Type B pancreatic cell (in vitro differentiated cells): ENCODE measurements at places on chromosomes 1 and 21. TPM values are rescaled to one million over a fixed set of nuclear protein-coding genes. Genes with fewer than 3 reads are reported as not detected.

DNA sequence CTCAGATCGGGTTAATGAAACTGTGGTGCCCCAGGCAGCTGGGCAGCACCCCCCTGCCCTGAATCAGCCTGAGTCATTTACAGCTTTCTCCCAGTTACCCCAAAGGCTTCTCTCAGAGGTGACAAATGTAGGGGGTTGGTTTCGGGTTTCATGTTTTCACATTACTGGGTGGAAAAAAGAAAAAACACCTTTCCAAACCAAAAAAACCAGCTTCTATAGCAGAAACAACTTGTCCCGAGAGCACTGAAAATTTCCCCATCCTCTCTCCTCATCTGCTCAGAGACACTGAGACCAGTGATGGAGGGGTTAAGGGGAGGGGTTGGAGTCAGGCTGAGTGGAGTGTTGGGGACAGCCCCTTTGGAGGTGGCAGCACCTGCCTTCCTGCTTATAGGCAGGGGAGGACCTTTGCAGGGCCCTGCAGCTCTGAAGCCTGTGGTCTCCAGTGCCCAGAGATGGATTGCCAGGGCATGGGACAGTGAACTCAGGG is 15.6 kb downstream of the UTP11 start:
- no peak overlapping the region for H3K4me3 ChIP-seq
- no peaks in the 10 kb centered on the region for H3K27me3 ChIP-seq
- peaks cover 23% of the 10 kb centered on the region for H3K4me1 ChIP-seq

TNFRSF25 gene
- total RNA-seq, result 27.0 and 29.4 TPM in 2 replicates

AGTRAP gene
- 38.0 and 38.6 TPM in 2 replicates for total RNA-seq

- H3K4me1 ChIP-seq, result peaks cover 17% of the 10 kb centered on the region
- no peaks in the 10 kb centered on the region for H3K27me3 ChIP-seq
- no peak overlapping the region for H3K4me3 ChIP-seq
- no peaks in the 10 kb centered on the region for H3K36me3 ChIP-seq
- no peak overlapping the region for H3K27ac ChIP-seq
Measured at GRCh38 chr1:89068291-89068690, 3.3 kb upstream of the GBP1 start.

- H3K4me1 ChIP-seq, result peaks cover 7% of the 10 kb centered on the region
- no peak overlapping the region for H3K27ac ChIP-seq
- DNase-seq, result no peak
Measured at GRCh38 chr1:167141963-167142362, 48.1 kb downstream of the STYXL2 start.

DNA sequence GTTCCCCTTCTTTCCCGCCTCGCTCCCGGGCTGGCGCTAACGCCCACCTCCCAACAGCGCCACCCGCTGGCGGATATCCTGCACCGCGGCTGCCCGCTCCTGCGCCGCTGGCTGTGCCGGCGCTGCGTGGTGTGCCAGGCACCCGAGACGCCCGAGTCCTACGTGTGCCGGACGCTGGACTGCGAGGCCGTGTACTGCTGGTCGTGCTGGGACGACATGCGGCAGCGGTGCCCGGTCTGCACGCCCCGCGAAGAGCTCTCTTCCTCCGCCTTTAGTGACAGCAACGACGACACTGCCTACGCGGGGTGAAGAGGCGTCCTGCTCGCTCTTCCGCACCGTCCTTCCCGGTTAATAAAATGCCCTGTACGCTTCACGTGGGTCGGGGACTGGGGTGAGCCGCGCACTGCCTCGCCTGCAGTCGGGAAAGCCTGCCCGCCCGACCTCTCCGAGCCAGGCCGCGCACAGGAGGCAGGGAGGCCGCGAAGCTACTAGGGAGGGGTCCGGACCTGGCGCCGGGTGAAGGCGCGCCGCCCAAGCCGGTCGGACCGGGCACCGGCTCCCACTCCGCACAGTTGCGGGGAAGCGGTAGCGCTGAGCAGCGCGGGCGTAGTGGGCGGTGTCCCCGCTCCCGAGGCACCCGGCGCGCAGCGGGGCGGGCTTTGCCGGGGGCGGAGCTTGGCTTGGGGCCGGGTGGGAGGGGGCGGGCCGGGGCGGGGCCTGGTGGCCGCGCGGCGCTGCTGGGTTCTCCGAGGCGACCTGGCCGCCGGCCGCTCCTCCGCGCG is at the start of gene ADAM15:
Gene ADAM15, plus strand, starts transcription at position 757 of the 782 bp plus-strand sequence. CDS start 71 bp downstream, outside the sequence.
- H3K4me1 ChIP-seq, result peaks cover 23% of the 10 kb centered on the region
- no peaks in the 10 kb centered on the region for H3K36me3 ChIP-seq
- H3K27me3 ChIP-seq, result no peaks in the 10 kb centered on the region

VSIG8 gene
- total RNA-seq, result not detected in 2 replicates

GRCh38 chr1:110783292-110783918 is 89.5 kb upstream of the CD53 start:
- no peaks in the 10 kb centered on the region for H3K36me3 ChIP-seq
- no peak overlapping the region for H3K27ac ChIP-seq
- no peak for DNase-seq
- H3K4me3 ChIP-seq, result no peak overlapping the region
- H3K27me3 ChIP-seq, result peaks cover 38% of the 10 kb centered on the region
- H3K4me1 ChIP-seq, result peaks cover 4% of the 10 kb centered on the region

CA14 gene
- total RNA-seq, result 0.43 and 42.9 TPM in 2 replicates

DNA sequence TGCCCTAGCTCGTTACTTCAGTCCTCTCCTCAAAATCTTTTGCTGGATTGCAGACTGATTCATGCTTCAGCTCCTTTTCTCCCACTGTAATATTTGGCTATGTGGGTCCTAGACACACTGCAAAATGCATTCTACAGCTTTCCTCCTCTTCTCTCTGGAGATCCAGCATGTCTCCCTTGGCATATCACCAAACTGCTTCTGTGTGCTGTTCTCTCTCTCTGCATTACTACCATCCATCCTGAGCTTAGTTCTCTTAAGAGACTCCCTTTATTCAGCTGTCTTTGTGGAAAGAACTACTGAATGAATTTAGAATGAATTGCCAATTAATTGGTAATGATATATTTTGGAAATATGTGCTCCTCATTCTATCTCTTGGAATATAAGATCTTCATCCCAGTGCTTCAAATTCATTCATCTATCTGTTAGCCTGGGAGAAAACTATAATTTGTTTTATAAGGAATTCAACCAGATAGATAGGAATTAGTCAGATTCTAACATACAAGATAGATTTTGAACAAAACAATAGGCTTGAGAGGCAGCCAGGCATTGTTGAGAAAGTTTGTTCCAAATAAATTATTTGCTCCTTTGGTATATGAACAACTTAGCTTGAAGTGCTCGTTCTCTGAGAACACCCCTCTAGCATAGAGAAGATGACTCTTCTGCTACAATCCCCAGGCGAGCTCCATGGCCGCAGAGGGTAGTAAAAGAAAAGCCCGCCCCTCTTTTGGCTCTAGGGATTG is 71.9 kb downstream of the NTMT2 start:
- no peak overlapping the region for H3K27ac ChIP-seq
- no peaks in the 10 kb centered on the region for H3K36me3 ChIP-seq
- peaks cover 28% of the 10 kb centered on the region for H3K4me1 ChIP-seq
- peaks cover 3% of the 10 kb centered on the region for H3K27me3 ChIP-seq
- DNase-seq, result no peak

DNA sequence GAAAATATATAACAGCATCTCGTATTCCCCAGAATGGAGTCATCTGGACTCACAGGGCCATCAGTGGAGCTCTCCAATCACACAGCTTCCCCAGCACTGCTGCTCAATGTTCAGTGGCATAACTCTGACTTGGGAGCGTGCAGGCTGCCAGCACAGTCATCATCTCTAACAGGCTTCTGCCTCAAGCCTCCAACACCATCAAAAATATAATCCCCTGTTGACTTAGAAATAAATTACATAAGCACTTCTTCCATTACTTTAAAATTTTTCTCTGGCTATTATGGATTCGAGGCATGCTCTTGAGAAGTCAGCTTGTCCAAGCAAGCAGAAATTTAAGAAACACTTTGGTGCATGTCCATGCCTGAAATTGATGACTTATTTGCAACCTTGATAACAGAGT is 6.2 kb downstream of the DUSP23 start:
- no peaks in the 10 kb centered on the region for H3K4me1 ChIP-seq
- H3K36me3 ChIP-seq, result no peaks in the 10 kb centered on the region
- DNase-seq, result no peak
- H3K4me3 ChIP-seq, result no peak overlapping the region
- no peaks in the 10 kb centered on the region for H3K27me3 ChIP-seq

ASAP3 gene
- 41.9 and 65.7 TPM in 2 replicates for total RNA-seq

DNA sequence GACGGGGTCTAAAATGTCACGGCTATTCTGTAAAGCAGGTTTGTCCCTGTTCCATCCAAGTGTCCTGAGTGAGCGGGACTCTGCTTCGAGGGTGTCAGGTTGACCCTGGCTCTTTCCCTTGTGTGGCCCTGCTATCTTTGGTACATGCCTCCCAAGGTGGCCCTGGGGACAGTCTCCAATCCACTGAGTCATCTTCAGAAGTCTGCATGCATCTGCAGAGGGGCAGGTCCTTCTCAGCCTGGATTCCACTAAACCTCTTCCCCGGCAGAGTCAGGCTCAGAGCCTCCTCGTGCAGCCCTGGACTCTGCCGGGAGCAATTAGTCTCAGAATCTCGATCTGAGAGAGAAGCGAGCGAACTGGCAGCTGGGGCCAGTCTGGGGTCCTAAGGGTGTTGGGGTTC is 50.1 kb upstream of the KCNJ15 start:
- no peak overlapping the region for H3K4me3 ChIP-seq
- DNase-seq, result no peak
- H3K27ac ChIP-seq, result no peak overlapping the region
- no peaks in the 10 kb centered on the region for H3K36me3 ChIP-seq
- H3K4me1 ChIP-seq, result peaks cover 8% of the 10 kb centered on the region

GRCh38 chr1:94641990-94642389 is 100.4 kb upstream of the F3 start:
- no peaks in the 10 kb centered on the region for H3K27me3 ChIP-seq
- no peak overlapping the region for H3K4me3 ChIP-seq
- H3K4me1 ChIP-seq, result no peaks in the 10 kb centered on the region
